ENCODE measurements at places on chromosomes 4 and X.

GRCh38 chrX:155611302-155611701 is 1.4 kb downstream of the TMLHE start:
- DNase-seq = no peak

GRCh38 chr4:3016961-3017360 is 53.6 kb downstream of the GRK4 start:
- DNase-seq = no peak

GRCh38 chr4:8723222-8723980 is 130.8 kb downstream of the CPZ start:
- DNase-seq = no peak

- DNase-seq = no peak
These were observed 837 bp downstream of the DCHS2 start for GRCh38 chr4:154490583-154491340.

DNA sequence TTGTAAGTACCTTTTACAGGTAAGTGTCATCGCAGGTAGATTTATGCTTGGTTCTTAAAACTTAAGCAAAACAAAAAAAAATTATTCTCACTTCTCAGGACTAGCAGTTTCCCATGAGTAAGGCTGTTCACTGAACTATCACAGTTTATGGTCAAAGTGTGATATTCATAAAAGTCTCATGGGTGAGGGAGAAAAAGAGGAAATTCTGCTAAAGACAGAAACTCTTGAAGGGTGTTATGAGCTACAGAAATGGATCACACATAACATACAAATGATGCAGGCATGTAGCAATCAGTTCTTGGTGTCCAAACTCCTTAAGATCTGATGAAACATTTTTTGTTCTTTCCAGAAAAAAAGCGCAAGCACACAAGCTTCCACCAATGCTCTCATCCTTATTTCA is 8.5 kb downstream of the RAB9A start:
- DNase-seq = no peak

- DNase-seq = no peak
These were observed 4.1 kb upstream of the CD38 start for GRCh38 chr4:15774020-15774420.

GRCh38 chr4:41791557-41791956 is 43.0 kb upstream of the PHOX2B start:
- no peak for DNase-seq

GRCh38 chrX:100931218-100931924 is 2.7 kb upstream of the XKRX start:
- DNase-seq = no peak

GRCh38 chr4:140012688-140013486 is 141.1 kb downstream of the MAML3 start:
- no peak for DNase-seq

GRCh38 chr4:35934320-35934981 is 309.9 kb downstream of the ARAP2 start:
- no peak for DNase-seq

Measured in cerebellar nuclear complex (tissue), 1 donor.